ENCODE measurements at places on chromosomes 3 and 15. TPM values are rescaled to one million over a fixed set of nuclear protein-coding genes. Genes with fewer than 3 reads are reported as not detected.

ZPLD1 gene
- not detected for total RNA-seq

NDN gene
- total RNA-seq: 79.3 TPM

SAMD7 gene
- not detected for total RNA-seq

CCR8 gene
- not detected for total RNA-seq

GPR62 gene
- total RNA-seq: not detected

SPTSSB gene
- 2.9 TPM for total RNA-seq

OR5AC2 gene
- not detected for total RNA-seq
